ENCODE measurements at places on chromosomes 16 and 17.
A peak's percentile ranks its signal among the peaks of the same experiment; 100 is the strongest.

DNA sequence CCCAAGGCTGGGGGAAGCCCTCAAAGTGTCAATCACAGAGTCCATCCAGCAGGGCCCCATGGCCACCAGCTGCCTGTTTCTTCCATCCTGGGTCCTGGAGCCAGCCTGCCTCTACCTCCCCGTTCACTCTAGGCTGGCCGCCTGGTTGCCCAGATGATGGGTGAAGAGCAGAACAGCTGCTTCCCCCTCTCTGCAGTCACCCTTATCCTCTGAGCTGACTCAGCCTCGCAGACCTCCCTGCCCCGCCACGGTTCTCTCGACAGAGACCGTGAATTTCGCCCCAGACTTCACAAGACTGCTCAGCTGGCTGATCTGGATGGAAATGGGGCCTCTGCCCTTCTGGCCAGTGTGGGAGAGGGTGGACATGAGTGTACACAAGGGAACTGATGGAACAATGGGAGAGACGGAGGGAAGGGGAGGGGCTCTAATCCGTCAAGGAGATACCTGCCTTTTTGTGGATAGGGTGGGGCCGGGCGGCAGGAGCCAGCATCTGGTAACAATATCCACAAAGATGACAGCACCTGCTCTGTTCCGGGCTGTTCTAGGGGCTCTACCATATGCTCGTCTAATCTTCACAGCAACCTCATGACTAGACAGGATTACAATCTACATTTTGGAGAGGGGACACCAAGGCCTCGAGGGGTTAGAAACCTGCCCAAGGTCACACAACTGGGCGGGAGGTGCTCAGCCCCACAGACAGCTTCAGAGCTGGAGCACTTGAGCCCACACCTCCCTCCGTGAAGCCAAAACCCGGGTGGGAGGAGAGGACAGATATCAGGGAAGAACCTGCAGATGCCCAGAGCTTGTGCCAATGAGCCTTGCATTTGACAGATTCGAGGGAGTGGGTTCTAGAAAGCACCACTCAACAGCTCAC is 136.0 kb downstream of the SDK2 start:
- no peak for DNase-seq

GRCh38 chr17:21003007-21003621 is 39.7 kb downstream of the USP22 start:
- DNase-seq: no peak

GRCh38 chr16:66298006-66298405 is 68.5 kb upstream of the CDH5 start:
- no peak for DNase-seq

GRCh38 chr16:29876594-29877249 is 13.7 kb upstream of the CDIPT start:
- no peak for DNase-seq

DNA sequence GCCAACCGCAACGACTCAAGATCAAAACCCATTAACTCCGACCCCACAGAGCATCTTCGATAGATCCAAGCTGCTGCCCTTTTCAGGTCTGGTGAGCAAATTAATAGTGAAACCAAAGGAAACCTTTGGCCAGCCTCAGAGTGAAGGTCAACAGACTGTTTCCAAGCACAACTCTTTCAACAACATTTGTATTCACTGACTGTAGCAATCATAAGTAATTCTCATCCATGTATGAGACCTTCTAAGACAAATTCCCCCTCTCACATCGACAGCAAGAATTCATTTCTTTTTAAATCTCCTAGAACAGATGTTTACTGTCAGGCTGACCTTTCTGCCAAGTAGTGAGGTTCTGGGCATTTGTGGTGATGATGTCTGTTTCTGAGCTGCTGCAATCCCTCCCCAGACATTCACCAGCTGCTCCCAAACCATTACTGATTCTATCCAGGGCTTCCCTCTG is 64.2 kb downstream of the SLC39A11 start:
- no peak for DNase-seq

DNA sequence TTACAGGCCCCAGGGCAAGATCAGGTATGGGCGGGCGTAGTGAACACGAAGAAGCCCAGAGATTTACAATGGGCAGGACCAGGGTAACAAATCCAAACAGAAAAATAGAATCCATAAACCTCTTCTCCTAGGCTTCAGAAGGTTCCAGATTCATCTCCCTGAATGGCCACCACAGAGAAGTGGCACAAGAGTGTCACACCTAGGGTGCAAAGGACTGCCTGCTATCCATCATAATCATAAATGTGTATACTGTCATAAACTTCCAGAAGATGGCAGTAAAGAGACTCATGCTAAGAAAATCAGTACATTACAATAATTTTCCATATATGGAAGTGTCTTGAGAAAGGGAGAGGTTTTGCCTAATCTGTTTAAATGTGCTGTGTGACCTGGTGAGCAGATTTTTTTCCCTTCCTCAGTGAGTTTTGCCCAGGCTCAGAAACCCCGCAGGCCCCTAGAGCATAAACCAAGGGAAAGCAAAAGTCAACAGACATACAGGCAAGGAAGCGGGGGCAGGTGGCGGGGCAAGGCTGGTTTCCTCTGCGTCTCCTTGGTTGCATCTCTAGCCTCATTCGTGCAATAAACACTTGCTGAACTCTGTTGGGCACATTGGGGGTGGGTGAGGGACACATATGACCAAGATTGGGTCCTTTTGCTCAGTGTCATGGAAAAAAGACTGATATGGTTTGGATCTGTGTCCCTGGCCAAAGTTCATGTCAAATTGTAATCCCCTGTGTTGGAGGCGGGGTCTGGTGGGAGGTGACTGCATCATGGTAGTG is 92.0 kb upstream of the CDH5 start:
- no peak for DNase-seq

- no peak for DNase-seq
Measured at GRCh38 chr17:15663176-15663575, 20.9 kb downstream of the TRIM16 start.

DNA sequence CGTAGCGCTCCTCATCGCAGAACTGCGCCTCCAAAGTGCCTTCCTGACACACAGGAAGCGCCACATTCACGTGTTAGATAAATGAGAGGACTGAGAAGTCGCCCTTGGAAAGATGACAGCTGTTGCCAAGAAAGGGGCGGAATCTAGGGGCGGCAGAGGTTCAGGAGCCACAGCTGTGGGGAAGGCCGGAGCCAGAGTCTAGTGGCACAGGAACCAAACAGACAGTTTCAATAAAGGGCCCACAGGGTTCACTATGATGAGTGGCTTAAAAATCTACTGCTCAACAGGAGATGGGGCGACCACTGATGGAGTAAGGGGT is 4.7 kb downstream of the FLCN start:
- no peak for DNase-seq

- DNase-seq: no peak
Measured at GRCh38 chr17:45440161-45440778, 7.6 kb upstream of the ARHGAP27 start.

DNA sequence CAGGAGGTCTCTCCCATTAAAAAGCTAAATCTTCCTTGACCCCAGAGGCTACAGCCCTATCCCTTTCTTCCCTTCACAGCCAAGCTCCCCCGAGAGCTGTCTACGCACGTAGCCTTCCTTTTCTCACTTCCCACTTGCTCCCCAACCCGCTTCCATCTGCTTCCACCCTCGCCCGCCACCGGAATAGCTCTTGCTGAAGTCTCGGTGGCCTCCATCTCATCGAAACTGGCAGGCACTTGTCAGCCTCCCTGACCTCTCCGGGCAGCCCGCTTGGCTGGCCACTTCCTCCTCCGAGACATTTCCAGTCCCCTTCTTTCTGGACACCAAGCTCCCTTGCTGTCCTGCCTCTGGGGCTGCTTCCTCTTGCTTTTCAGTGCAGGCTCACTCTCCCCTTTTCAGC is 10.7 kb upstream of the EPOP start:
- DNase-seq: no peak

GRCh38 chr16:74999609-75000480 is 1.0 kb downstream of the ZNRF1 start:
- DNase-seq: no peak

- DNase-seq: peak; percentile 59
Measured at GRCh38 chr17:50681263-50682200, 26.2 kb downstream of the ANKRD40 start.

DNA sequence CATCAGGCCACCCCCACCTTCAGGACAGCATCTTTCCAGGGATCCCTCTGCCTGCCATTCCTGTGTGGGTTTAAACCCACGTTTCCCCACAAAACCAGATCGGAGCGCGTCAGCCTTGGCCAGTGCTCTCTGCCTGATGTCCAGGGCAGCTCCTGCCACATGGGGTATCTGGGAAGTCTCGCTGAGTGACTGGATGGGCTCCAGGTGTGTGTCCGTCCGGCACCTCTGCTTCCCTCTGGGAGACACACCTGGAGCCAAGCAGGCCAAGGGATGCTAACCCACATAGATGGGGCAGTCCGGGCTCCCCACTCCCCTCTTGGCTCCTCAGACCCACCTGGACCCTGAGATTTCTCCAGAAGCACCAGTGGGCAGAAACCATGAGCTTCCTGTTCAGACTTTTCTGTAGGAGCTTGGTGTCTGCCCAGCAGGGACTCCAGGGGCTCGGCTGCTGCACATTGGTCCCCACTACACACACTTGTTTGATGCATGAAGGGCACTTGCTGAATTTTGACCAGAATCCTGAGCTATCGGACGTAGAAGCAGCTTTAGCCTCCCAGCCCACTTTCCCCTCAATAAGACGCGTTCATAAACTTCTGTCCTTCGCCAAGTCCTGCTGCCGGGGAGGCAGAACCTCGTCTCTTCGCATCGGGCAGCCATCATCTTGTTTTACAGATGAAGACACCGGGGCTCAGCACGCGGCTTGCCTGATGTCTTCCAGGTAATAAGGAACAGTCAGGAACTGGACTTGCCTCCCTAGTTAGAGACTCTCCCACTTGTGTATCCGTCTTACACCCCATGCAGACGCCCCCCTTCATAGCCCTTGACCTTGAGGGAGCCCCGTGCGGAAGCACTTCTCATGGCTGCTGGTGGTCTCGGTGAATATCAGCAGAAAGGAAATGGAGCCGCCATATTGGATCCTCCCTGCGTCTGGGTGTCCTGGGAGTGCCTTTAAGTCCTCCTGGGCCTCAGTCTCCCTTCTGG is 91.6 kb upstream of the ZNF469 start:
- DNase-seq: no peak

GRCh38 chr17:1126801-1127550 is 52.8 kb downstream of the ABR start:
- no peak for DNase-seq

- no peak for DNase-seq
Measured at GRCh38 chr17:79620207-79621038, 9.6 kb upstream of the RBFOX3 start.

DNA sequence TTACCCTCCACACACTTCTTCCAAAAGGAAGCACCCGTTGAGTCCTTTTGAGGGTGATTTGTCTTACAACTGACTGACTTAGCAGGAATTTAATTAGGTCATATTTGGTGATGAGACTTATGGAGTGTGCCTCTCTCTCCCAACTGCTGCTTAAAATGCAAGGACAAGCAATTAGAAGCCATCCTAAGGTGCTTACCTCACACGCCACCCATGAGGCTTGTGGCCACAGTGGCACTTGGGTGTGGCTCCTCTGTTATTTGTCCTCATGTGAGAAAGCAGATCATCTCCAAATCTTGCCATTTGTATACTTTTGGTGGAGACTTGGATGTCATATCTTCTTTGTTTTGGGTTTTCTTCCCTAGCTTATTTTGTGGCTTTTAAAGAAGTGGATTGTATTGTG is 61.6 kb downstream of the WNT3 start:
- DNase-seq: no peak

DNA sequence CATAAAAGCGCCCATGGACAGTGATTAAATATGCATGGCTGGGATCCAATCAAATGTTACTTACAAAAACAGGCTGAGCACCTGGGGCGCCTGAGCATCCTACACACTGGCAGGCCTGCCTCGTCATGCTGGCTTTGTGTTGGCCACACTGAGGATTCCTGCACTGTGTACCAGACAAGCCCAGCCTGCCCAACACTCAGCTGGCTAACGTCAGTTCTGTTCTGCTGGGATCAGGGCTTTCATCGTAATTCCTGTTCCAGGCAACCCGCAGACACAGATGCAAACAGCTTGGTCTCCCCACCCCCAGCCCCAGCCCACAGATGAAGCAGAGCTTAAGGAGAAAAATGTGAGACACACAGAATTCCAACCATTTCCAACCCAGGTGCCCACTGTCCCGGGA is 30.7 kb downstream of the PIMREG start:
- no peak for DNase-seq

- DNase-seq: no peak
Measured at GRCh38 chr17:75981019-75981615, 2.1 kb downstream of the TEN1 start.

- DNase-seq: no peak
Measured at GRCh38 chr16:81917375-81917774, 93.9 kb downstream of the SDR42E1 start.

- no peak for DNase-seq
Measured at GRCh38 chr17:67441052-67441895, 64.2 kb downstream of the PITPNC1 start.

- DNase-seq: no peak
Measured at GRCh38 chr16:79286646-79287423, 313.7 kb downstream of the MAF start.

DNA sequence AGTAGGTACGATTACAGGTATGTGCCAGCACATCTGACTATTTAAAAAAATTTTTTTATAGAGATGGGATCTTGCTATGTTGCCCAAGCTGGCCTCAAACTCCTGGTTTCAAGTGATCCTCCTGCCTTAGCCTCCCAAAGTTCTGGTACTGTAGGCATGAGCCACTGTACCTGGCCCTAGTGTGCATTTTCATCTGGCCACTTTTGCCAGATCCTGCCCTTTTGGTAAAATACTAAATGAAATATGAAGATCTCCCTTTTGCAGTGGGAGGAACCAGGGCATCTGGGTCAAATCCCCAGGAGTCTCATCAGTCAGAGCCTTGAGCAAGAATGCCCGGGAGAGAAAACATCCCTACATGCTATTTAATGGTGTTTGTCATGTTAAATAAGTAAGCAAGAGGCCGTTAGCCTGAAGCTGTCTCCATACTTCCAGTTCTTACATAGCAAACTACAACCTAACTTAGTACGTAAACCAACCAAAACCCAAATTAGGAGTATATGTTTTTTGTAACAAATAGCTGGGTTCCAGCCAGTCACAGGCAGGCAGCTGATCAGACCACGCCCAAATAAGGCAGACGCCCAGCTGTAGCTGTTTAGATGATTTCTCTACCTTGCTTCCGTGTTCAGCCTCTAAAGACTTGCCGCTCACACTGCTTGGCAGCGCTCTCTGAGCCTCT is 46.5 kb upstream of the CLEC18A start:
- no peak for DNase-seq

DNA sequence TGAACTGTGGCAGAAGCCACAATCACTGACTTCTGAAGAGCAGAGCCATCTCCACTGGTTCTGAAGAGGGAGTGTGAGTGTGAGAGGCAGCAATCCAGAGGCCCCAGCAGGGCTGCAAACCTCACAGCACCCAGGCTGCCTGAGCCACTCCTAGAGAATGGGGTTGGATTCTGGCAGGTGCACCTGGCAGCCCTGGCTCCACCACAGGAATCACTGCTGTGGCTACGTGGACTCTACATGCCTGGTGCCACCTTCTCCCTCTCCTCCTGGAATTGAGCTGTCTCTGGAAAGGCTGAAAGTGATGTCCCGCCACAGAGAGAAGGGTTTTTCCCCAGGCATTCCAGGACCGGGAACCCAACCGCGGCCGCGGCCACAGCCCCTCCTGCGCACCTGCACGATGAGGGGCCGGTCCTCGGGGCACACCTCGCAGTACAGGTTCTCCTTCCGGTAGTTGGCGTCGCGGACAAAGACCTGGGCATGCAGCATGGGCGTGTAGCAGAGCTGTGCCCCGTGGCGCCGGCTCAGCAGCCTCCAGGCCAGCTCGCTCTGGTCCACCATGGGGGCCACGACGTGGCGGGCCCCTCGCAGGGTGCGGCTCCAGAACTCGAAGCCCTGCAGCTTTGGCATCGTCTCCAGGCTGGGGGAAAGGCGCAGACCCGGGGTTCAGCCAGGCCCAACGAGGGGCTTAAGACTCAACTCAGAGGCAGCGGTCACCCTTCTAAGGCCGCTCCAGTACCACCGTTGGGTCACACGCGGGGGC is 991 bp downstream of the DUS1L start:
- DNase-seq: no peak

Measured in astrocyte of the cerebellum (primary cell).